ENCODE measurements at places on chromosomes 2 and 18. TPM values are rescaled to one million over a fixed set of nuclear protein-coding genes. Genes with fewer than 3 reads are reported as not detected.
A peak's percentile ranks its signal among the peaks of the same experiment; 100 is the strongest.

CRYBA2 gene
- polyA plus RNA-seq: not detected

ABCG5 gene
- polyA plus RNA-seq: not detected

NOSTRIN gene
- not detected for polyA plus RNA-seq

DNA sequence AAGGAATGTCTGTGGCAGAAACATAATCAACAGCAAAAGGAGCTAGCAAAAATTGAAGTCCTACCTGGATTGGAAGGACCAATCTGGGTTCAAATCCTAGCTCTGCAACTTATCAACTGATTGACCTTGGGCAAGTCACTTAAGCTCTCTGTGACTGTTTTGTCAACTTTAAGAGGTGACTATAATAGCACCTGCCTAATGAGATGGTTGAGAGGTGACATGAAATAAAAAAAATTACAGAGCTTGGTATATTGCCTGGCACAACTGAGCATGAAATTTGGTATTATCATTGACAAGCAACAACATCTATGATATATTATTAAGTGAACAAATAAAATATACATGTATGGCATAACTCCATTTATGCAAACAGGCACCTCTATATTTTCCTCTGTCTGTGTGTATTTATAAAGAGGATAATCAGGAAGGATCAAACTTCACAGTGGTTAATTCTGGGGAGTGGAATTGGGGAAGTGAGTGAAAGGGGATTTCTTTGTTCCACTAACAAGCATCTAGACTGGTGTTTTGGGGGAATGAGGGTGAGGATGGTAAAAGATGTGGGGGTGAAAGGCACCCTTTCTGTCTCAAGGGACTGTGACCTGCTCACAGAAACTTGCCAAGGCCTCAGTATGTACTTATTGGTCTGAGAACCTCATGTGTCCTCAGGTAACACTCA is 132.8 kb upstream of the SERTAD2 start:
- DNase-seq: peak; percentile 62

DNA sequence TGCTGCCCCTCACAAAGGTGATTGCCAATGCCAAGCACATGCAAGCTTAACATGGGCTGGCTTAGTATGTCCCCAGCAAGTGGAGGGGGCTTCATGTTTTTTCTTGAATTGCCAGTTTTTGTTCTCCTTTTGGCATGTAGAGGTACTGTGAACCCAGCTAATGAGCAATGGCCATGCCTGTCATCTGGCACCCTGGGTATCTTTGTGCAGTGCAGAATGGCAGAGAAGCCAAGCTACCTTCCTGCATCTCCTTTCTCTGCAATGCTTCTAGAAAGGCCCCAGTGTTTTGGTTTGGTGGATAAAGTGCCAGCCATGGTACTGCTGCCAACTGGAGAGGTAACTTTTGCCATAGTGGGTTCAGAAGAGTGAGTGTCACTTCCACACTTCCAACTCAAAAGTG is 576.9 kb downstream of the CMPK2 start:
- DNase-seq: no peak

- peak; percentile 31 for DNase-seq
These were observed 34.5 kb downstream of the RAB31 start for GRCh38 chr18:9742524-9743131.

All from CD14-positive monocyte (primary cell).